ENCODE measurements at places on chromosomes 3 and 15.

DNA sequence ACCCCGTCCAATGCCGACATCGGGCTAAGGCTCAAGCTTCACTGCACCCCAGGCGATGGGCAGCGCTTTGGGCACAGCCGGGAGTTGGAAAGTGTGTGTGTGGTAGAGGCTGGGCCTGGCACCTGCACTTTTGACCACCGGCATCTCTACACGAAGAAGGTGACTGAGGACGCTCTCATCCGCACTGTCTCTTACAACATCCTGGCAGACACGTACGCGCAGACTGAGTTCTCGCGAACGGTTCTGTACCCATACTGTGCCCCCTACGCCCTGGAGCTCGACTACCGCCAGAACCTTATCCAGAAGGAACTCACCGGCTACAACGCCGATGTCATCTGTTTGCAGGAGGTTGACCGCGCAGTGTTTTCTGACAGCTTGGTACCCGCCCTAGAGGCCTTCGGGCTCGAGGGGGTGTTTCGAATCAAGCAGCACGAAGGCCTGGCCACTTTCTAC lies 1.0 kb downstream of the PDE12 start:
- DNase-seq, result no peak

DNA sequence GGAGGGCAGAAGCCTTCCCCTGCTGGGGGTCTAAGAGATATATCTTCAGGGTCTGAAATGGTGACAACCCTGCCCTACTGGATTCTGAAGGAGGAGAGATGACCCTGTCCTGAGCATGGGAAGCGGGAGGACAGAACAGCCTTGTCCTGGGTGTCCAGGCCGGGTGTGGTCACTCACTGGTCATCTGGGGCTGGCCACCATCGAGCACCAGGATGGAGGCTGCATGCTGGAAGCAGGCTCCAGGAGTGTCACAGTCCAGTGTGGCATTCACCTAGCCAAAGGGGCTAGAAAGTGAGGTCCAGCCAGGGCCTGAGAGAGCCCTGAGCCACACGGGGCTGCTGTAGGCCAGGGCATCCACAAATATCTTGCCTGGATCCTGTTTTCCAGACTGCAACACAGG lies 5.2 kb downstream of the CDHR4 start:
- no peak for DNase-seq

GRCh38 chr3:37864904-37865303 lies 3.2 kb downstream of the CTDSPL start:
- DNase-seq, result no peak

GRCh38 chr3:72018343-72018984 lies 233.5 kb upstream of the PROK2 start:
- no peak for DNase-seq

- no peak for DNase-seq
Measured at GRCh38 chr3:31250116-31250777, 282.5 kb upstream of the STT3B start.

- DNase-seq, result no peak
Measured at GRCh38 chr3:193822492-193823212, 229.6 kb downstream of the OPA1 start.

GRCh38 chr3:132348531-132348930 lies 31.3 kb downstream of the ACP3 start:
- no peak for DNase-seq

DNA sequence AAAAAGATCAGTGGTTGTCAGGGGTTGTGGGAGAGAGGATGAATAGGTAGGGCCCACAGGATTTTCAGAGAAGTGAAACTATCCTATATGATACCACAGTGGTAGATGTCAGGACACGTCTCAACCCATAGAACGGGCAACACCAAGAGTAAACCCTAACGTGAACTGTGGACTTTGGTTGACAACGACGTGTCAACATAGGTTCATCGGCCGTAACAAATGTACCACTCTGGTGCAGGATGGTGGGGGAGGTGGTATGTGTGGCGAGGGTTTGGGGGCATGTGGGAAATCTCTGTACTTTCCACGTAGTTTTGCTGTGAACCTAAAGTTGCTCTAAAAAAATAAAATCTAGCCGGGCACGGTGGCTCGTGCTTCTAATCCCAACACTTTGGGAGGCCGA lies 13.0 kb upstream of the PIGZ start:
- DNase-seq, result no peak

GRCh38 chr3:312160-312733 lies 115.7 kb downstream of the CHL1 start:
- no peak for DNase-seq

GRCh38 chr3:153130312-153130977 lies 31.6 kb upstream of the RAP2B start:
- no peak for DNase-seq

GRCh38 chr3:2420919-2421318 lies 322.3 kb downstream of the CNTN4 start:
- no peak for DNase-seq

DNA sequence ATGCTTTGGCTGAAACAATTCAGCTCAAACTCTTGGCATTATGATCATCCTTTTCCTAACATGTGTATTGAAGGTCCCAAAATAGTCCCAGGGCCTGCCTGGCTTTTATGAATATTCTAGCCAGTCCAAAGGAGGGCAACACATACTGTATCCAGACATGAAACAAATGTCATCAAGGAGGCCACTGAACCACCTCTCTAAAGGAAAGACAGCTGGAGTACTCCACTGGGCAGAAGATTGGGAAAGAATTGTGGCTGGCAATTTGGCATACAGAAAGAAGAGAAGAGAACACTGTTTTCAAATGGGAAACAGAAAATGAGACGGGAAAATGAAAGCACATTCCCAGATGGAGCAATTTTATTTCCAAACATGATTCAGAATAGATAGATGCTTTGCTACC lies 80.6 kb downstream of the NCEH1 start:
- no peak for DNase-seq

DNA sequence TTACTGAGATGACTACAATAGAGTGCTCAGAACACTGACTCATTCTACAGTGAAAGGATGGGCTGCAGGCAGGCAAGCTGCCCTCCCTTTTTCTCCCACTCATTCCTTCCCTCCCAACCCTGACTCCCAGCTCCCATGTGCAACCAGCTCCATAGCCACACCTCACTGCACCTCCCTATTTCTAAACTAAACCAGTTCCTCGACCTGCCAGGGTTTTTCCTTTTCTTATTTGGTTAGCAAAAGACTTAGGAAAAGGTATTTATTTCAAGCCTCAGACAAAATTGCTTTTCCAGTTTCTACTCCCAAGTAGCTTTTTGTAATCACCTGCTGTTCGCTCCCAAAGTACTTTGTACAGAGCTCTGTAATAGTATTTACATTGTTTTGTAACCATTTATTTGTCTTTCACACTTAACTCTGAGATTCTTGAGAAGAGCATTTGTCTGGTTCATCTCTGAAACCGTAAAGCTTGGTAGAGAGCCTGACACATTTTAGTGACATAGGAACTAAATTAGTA lies 2.2 kb downstream of the AADAC start:
- no peak for DNase-seq

GRCh38 chr3:54481606-54482365 lies 359.4 kb downstream of the CACNA2D3 start:
- DNase-seq, result no peak

DNA sequence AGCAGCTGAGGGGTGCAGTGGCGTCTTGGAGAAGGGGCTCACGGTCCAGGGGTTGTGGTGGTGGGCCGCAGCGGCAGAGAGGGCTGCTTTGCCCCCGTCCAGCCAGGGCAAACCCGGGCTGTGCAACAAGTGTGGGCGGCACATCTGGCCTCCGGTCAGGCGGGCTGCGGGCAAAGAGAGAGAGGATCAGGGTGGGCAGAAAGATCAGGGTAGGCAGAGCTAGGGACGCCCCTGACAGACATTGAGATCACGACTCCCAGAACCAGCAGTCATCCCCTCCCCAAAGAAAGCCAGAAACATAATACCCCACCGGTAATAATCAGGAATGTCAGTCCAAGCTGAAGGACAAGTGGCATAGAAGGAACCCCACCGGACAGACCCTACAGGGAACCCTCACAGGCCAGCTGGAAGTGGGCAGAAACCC lies 6.8 kb downstream of the GATA2 start:
- DNase-seq, result no peak

DNA sequence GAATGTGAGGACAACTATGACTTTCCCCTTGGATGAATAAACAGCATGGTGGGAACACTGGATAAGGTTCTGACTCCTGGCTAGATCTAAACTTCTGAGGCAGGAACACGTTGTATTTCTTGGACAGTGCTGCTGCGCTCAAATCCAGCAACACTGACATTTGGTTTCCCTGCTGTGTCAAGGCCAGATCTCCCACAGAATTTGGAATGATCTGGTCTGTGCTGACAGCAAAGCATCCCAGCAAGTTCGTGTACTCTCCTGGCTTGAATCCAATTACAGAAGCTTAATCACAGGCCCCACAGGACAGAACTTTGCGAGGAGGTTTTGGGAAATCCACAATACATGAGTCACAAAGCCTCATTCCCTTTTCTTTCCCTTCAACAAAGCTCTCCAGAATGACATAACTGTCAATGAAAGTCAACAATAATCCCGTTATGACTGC lies 92.5 kb downstream of the ADAMTS9 start:
- no peak for DNase-seq

DNA sequence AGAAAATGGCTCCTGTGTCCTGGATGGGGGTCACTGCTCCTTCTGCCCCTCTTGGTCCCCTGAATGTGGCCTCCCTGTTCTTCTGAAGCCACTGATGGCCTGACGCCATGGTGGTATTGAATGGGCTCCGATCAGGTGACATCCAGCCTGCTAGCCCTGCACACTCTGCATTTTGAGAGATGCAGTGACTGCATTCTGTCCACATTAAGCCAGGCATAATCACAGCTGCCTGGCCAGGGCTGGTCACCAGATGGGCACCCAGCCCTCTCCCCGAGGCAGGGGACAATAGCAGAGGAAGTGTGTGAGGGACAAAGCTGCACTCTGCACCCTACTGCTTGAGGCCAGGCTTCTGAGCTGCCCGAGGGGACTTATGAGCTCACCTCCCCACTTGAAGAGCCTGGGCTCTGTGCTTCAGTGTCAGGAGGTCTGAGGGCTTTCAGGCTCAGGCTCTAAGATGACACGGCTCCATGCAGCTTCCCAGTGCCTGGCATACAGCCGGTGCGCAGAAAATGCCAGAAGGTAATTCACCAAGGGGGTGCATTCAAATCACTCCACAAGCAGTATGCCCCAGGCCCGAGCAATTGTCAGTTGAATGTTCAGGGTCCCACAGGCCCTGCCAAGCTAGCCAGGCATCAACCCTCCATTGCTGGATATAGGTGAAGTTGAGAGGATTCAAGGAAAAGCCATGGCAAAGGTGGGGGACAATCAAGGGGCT lies 56.8 kb downstream of the WNT7A start:
- DNase-seq, result no peak

DNA sequence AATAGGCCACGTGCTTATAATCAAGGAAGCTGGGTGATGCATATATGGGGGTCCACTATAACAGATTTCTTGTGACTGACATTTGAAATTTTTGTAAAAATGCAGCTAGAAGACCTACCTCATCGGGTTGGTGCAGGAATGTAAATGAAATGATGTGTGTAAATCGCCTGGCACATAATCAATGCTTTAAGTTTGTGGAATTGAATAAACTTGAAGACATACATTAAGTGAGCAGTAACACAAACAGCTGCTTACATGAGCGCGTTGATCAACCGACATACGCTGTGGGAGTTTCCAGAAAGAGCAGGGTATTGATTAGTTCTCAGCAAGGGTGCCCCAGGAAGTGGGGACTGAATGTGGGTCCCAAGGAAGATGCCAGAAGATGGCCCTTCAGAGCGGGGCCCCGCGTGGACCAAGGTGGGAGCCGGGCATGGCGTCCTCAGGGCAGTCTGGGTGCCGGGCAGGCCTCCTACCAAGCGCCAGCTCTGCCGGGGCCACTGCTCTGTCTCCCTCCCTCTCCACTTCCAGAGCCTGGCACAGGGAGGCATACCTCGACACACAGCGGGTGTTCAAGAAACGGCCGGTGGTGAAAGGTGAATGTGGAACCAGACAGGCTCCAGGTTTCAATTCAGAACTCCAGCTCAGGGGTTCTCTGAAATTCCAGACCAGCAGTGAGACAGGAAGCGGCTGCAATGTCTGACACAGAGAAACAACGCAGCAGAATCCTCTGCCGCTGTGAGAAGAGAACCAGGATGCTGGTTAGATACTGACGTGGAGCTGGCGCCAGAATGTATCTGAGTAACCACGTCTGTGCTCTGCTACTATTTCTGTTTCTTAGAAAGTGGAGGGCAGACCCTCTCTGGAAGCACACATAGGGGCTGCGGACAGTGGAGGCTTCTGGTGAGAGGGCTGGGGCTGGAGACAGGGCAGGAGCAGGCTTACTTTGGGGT lies 12.6 kb downstream of the BFSP2 start:
- no peak for DNase-seq

- DNase-seq, result no peak
Measured at GRCh38 chr3:185430375-185430774, 67.4 kb downstream of the MAP3K13 start.

DNA sequence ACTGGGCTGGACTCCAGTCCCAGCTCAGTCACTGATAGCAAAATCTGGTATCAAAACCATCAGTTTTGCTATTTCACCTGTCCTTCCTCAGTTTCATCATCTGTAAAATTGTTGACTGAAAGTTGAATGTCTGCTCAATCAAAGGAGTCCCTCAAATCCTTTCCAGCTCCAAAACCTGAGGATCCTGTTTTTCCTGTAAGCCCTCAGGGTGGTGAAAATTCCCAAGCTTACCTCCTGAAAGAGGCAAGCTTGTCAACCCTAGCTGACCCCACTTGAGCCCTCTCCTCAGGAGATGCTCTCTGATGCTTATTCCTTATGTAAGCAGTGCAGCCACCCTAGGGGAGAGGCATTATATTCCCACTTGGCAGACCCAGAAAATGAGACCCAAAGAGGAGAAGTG lies 82.6 kb downstream of the HMG20A start:
- DNase-seq, result no peak

- DNase-seq, result no peak
Measured at GRCh38 chr3:85667744-85668143, 709.0 kb downstream of the CADM2 start.

DNA sequence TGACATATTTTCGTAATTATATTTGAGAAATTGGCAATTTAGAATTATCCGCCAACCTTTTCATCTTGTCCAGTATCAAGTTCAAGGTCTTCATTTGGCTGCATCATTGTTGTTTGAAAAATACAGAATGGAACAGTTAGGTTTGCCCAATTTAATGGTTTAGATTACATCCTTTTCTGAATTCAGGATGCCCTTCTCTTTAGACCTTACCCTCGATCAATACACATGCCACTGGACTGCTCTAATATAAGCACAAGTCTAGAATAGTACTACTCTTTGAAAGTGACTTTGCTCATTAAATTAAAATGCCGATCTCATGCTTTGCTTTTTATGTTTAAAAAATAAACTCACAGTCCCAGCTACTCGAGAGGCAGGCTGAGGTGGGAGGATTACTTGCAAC lies 44.5 kb downstream of the PXK start:
- DNase-seq, result no peak

DNA sequence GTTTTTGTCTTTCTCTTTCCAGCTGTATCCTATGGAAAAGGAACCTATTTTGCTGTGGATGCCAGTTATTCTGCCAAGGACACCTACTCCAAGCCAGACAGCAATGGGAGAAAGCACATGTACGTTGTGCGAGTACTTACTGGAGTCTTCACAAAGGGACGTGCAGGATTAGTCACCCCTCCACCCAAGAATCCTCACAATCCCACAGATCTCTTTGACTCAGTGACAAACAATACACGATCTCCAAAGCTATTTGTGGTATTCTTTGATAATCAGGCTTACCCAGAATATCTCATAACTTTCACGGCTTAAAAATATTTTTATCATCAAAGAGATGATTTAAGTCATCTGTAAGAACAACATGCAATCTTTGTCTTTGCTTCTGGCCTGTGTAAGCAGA lies 44.9 kb upstream of the PARP14 start:
- DNase-seq, result no peak

GRCh38 chr3:177721864-177722785 lies 524.8 kb upstream of the TBL1XR1 start:
- no peak for DNase-seq

GRCh38 chr15:31745841-31746240 lies 284.5 kb upstream of the CHRNA7 start:
- no peak for DNase-seq

All from activated naive CD4-positive, alpha-beta T cell (primary cell).